ENCODE measurements at places on chromosomes 11 and 22.

GRCh38 chr11:124884340-124884739, 13.3 kb downstream of the ROBO4 start:
- DNase-seq: no peak

DNA sequence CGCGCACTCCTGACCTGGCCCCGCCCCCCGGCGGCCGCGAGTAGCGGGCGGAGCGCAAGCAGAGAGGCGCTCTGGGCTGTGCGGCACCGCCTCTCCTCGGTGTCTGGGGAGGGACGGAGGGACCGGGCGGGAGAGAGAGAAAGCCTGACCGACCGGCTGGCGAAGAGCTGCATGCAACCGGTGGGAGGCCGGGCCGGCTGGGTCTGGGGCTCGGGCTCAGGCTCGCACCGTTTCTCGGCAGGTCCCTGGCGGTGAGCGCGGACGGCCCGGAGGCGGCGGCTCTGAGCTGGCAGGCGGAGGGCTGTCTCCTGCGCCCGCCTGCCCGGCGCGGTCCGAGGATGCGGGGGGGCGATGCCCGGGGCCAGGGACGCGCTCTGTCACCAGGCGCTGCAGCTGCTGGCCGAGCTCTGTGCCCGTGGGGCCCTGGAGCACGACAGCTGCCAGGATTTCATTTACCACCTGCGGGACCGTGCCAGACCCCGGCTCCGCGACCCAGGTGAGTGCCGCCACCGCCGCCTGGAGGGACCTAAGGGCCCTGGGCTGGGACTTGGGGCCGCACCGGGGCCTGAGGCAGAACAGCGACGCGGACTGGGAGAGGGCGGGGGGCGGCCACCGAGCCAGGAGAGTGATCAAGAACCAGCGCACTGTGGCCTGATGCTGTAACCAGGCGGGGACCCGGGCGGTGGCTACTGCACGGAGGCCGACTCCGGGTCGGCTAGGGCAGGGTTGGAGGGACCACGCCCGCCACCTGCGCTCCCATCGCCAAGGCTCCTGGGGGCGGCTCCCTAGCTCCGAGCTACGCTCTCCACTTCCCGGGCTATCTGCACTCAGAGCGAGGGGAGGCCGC, at the start of gene SYT9:
TSS of gene SYT9 (plus strand) at position 69 of the 847 bp plus-strand sequence. CDS start at position 352, 283 bp downstream.
- DNase-seq: no peak

DNA sequence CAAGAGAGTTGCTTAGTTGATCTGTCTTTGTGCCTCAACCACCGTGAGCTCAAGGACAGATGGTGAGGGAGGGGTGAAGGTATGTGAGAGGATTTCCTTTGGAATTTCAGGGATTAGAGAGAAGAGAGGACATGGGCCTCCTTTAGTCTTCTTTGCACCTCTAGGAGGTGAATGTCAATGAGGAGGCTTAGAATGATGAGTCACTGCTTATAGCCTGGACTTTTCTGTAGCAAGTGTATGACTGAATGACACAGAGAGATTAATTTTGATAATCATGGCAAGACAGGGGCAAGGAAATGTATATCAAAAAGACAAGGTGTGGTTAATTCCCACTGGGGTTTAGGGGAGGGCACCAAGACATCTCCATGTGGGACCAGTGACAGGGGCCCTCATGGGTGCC, 947.3 kb upstream of the TENM4 start:
- no peak for DNase-seq

GRCh38 chr22:35524966-35525686, 15.5 kb upstream of the RASD2 start:
- DNase-seq: no peak

- DNase-seq: no peak
These were observed 16.7 kb upstream of the ALDH3B2 start for GRCh38 chr11:67691149-67691548.
